A549 treated with AZD2906 at 1 μM for 4 hours (cell line): ENCODE measurements at places on chromosomes 16 and 17. TPM values are rescaled to one million over a fixed set of nuclear protein-coding genes. Genes with fewer than 3 reads are reported as not detected.

Gene CACNG5
- total RNA-seq: not detected in 5 replicates

Gene CHST4
- total RNA-seq: 0.06 to 0.13 TPM (median 0.13 TPM) in 3 of 5 replicates, not detected in the others

Gene PHLPP2
- 10.5 to 13.4 TPM (median 10.8 TPM) in 5 replicates for total RNA-seq

Gene KRTAP3-1
- not detected in 5 replicates for total RNA-seq

Gene NUTF2
- 232 to 250 TPM (median 235 TPM) in 5 replicates for total RNA-seq

Gene NPIPB6
- 1.2 to 2.3 TPM (median 1.5 TPM) in 5 replicates for total RNA-seq

Gene NEUROD2
- total RNA-seq: 0.01 to 0.07 TPM (median 0.01 TPM) in 3 of 5 replicates, not detected in the others

Gene SCGB1C2
- total RNA-seq: not detected in 5 replicates
